ENCODE measurements at places on chromosomes 13 and 19.

GRCh38 chr19:50313812-50314536 lies 15.2 kb downstream of the KCNC3 start:
- no peak for DNase-seq

GRCh38 chr19:30226464-30227011 lies 145.6 kb upstream of the ZNF536 start:
- DNase-seq, result peak; percentile 41

DNA sequence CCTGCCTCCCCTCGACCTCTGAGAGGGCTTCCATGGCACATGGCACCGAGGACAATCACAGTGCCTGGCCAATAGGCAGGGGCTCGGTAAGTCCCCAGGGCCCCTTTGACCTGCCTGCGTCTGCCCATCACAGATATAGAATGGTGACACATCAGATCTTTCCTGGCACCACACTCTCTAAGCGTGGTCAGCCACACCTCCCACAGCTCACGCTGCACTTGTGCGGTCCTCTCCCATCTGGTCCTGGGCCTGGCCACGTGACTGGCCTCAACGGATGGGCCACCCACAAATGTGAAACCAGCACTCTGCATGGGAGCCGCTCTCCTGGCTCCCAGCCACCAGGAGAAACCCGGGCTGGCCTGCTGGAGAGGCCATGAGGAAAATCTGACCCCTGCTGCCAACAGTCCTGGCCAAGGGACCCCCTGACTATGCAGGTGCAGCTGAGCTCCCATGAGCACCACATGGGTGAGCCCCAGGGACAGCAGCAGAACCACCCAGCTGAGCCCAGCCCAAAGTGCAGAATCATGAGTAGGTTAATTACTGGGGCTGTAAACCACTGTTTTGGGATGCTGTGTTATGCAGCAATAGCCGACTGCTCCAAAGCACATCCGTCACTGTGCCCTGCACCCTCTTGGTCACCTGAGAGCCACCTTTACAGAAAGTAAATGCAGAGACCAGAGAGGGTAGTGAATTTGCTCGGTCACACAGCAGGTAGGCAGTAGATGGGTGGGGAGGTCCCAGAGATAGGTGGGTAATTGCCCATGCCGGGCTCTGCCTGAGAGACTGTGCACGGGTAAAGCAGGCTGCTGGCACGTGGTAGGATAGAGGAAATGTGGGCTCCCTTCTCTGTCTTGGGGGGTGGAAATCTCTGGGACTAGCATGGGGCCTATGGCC lies 9.7 kb upstream of the MEF2B start:
- DNase-seq, result no peak

DNA sequence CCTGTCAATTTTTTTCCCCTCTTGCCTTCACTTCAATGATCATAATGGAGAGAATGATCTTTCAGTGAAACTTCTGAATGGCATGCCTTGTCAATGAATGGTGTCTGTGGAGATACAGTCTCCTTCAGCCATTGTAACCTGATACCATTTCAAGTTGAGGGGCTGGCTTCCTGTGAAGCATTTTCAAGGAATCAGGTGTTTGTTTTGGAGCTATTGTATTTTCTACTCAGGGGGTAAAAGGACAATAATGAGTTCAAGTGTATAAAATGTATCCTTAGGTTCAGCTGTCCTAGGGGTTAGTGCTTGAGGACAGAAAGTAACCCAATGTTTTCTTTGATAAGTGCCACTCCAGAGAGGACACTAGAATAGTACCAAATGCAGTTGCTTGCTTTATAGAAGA lies 23.8 kb upstream of the CBY2 start:
- no peak for DNase-seq

GRCh38 chr13:30172593-30173302 lies 134.6 kb downstream of the KATNAL1 start:
- DNase-seq, result no peak

DNA sequence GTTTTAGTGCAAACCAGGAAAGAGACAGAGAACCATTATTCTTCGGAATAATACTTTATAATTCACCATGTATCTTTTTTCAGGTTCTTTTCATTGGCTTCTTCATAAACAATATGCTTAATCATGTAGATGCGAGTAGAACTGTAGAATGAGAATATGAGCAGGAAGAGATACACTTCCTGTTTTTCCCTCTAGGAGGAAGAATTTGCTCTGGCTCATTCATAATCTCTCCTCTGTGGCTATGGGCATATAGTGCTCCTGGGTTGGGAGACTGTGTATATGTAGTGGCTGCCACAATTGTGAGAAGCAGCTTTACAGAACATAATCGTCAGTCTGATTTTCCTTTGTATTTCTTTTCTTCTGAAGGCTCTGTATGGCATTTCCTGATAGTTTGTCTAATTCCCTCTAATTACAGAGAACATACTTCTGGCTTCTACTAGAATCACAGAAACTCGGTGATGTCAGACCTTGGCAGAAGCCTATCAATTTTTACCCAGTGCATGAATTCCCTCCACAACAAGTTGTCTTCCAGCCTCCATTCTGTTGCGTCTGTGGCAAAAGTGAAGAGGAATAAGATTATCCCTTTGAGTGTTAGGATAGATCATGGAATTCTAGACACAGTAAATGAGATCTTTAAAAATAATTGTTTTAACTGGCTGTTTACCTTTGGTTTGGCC lies 2.9 kb upstream of the DCLK1 start:
- no peak for DNase-seq

- DNase-seq, result peak; percentile 21
Observed at GRCh38 chr13:95087746-95088305, 213.4 kb downstream of the ABCC4 start.

DNA sequence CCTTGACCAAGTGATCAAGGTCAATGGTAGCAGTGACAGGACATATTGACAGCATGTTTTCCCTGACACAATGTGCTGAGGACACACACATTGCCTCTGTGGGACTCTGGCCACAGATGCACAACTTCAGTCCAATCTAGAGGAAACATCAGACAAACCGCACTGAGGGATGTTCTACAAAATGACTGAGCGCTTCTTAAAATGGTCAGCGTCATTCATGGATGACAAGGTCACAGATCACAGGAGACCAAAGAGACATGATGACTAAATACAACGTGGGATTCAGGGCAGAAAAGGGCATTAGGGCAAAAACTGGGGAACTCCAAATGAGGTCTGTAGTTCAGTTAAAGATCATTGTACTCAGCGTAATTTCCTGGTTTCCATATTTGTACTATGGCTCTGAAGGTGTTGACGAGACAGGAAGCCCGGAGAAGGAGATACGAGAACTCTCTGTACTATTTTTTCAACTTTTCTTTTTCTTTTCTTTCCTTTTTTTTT lies 20.6 kb downstream of the PBX4 start:
- no peak for DNase-seq

GRCh38 chr13:26401069-26401468 lies 147.1 kb downstream of the CDK8 start:
- DNase-seq, result no peak

DNA sequence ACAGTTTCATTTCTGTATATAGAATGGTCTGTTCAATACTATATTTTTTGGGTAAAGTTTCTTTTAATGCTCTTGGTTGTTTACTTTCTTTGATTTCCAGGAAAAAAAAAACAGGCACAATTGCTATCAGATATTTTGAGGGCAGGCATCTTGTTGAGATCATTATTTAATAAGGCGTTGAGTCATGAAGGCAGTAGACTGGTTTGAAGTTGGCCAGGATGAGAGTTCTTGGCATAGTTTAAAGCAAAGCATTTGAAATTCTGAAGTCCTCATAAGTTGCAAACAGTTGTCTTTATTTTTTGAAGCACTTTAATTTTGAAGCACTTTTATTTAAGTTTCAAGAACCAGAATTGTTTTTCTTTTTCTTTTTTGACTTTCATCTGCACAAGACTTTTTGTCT lies 2.6 kb upstream of the ZNF175 start:
- DNase-seq, result no peak

DNA sequence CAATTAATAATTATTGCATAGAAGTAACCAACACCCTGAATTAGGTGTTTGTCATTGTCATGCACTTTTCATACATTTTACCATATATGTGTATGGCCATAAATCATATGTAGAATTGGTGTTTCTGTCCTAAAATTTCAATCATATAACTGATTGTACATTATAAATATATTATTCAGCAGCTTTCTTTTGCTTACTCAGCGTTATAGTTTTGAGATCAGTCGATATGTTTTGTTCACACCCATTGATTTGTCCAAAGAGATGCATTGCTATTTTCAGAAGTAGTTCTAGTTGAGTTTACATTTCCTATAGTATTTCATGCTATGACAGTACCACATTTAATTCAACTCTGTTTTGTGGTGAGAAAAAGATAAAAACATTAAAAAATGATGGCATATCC lies 50.5 kb upstream of the PARP4 start:
- DNase-seq, result no peak

DNA sequence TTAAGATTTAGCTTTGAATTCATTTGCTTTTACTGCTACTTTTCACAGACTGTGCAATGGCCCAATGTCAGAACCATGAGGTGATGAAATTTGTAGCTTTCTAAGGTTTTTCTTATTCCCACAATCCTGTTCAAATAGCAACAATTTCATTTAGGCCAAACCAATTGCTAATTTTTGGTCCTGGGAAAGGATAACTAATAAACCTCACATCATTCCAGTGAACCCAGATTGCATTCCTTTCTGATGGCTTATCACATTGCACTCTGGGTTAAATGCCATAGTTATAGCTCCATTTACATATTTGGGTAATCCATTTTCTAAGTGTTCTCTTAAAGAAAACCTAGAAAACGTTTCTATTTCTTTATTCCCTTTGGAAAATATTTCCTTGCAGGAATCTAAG lies 22.9 kb upstream of the POMP start:
- DNase-seq, result peak; percentile 25

DNA sequence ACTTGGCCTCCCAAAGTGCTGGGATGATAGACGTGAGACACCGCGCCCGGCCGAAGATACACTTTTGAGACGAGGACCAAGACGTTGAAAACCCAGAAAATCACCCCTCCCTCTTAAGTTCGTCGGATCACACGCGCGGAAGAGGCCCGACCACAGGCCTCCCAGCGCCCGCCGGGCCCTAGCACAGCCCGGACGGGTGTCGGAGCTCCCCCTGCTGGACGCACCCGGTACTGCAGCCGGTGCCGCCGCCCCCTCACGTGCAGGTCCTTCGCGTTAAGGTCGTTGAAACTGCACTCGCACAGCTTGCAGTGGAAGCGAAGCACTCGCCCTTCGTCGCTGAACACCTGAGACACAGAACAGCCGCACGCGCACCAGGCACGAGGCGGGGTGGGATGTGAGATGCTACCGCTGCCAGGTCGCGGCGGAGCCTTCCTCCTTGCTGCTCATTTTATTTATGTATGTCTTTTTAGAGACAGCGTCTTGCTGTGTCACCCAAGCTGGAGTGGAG lies 35.7 kb upstream of the MATK start:
- DNase-seq, result peak; percentile 85

DNA sequence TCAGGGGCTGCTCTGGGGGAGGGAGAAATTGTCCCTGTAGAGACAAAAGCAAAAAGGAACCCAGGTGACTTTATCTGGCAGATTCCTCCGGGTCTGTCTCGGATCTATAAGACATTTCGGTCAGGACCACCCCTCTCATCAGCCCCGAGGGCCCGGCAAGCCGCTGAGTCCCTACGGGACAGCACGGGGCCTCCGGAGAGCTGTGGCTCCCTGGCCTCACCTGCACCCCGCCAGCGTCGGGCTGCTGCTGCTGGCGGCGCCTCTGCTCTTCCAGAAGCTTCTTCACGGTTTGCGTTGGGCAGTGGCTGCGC lies 1.9 kb downstream of the NFKBID start:
- DNase-seq, result no peak

- DNase-seq, result no peak
Observed at GRCh38 chr13:64749301-64749700, 2480.8 kb downstream of the PCDH9 start.

- DNase-seq, result no peak
Observed at GRCh38 chr19:15538774-15539173, 30.4 kb downstream of the CYP4F22 start.

- no peak for DNase-seq
Observed at GRCh38 chr19:29831041-29831548, 19.3 kb downstream of the CCNE1 start.

GRCh38 chr19:45020071-45020470 lies 18.8 kb upstream of the CLASRP start:
- no peak for DNase-seq

GRCh38 chr13:85283408-85283807 lies 515.8 kb downstream of the SLITRK6 start:
- DNase-seq, result no peak

- no peak for DNase-seq
Observed at GRCh38 chr13:110183910-110184309, 123.0 kb downstream of the COL4A1 start.

DNA sequence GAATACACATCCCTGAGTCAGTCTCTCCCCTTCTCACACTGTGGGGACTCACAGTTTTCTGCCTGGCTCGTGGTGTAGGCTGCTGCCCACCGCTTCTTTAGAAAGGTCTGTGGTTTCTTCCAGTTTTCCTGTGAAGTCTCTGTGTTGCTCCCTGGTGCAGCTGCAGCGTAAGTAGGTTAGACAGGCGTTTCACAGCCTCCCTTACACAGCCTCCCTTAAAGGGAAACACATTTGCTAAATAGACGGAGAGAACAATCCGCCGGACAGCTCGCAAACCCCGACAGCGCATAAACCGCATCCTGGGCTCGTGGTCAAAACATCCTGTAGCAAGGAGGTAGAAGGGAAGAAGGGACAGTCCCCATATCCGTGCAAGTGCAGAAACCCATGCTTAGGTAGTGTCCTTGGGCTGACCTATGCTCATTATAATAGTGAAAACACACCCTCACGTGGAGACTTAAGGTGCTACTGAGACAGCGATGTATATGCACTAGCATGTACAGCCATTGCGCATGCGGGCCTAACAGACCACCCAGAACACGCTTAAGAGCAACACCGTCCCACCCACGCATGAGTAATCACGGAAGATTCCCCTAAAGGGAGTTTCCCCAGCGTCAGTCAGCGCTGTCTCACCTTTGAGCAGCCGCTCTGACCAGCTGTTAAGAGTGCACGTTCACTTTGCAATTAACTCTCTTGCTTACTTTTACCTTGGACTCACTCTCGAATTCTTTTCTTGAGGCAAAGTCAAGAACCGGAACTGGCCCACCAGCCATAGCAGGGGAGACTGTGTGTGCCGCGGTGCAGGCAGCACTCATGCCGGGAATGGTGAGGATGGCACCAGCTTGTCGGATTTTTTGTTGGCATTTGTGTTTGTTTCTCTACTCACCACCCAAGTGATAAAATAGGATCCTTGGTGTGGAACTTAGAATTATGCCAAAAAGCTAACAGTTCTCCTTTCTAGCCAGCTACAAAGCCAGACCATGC lies 16.6 kb downstream of the SIGLEC8 start:
- no peak for DNase-seq

GRCh38 chr13:97124915-97125809 lies 97.0 kb upstream of the MBNL2 start:
- no peak for DNase-seq
